ENCODE measurements at places on chromosomes 7 and 10. TPM values are rescaled to one million over a fixed set of nuclear protein-coding genes. Genes with fewer than 3 reads are reported as not detected.

Gene AKR1D1
- not detected for total RNA-seq

Gene ZNF853
- 0.19 TPM for total RNA-seq

Gene MBLAC1
- total RNA-seq = 4.2 TPM

Gene EVX1
- not detected for total RNA-seq

Gene PLAC9
- 12.8 TPM for total RNA-seq
